ENCODE measurements at places on chromosomes 4 and X.

DNA sequence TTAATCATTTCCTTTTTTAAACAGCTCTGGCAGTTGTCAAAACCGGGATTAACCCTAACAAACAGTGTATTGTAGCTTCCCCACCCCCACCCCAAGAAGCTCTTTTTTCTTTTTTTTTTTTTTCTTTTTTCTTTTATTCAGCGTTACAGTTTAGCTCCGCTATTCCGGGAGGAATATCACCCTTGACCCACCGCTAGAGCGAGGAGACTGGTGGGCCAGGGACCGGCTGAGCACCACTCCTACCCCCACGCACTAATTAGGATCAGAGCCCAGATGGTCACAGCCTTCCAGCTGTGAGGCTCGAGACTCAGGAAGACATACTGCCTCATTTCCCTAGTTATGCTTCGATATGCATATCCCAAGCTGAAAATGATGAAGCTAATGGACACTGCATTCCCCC is 2.0 kb downstream of the PARM1 start:
- DNase-seq = no peak

DNA sequence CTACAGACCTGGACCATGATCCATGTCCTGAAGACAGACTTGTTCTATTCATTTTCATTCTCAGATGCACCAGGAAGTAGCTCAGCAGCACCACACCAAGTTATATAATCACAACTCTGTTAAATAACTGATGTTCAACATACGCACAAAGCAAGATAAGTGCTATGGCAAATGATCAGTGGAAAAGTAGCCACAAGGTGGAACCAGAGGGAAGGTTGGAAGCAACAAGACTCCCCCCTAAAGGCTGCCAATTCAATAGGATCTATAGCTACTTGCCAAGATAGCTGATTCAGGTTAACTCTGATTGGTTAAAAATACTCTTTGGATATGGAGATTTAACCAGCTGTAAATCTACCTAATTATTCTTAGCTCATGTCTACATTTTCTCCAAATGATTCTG is 23.7 kb upstream of the FAM47B start:
- DNase-seq = no peak

DNA sequence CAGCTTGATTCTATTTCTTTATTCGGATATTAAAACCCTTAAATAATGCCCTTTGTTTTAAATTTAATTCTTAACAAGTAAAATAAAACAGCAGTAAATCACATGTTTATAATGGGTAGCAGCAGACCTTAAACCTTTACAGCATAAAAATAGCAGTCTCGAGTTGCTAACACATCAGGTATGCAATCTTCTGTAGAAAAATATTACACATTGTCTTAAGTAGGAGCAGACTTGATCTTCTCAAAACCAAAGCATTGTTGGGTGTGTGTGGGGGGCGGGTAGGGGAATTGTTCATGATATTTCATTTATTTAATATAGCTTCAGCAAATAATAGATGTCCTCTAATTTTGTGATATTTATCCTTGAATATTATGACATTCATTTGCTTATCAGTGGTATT is 331.4 kb downstream of the PCDH7 start:
- DNase-seq = no peak

DNA sequence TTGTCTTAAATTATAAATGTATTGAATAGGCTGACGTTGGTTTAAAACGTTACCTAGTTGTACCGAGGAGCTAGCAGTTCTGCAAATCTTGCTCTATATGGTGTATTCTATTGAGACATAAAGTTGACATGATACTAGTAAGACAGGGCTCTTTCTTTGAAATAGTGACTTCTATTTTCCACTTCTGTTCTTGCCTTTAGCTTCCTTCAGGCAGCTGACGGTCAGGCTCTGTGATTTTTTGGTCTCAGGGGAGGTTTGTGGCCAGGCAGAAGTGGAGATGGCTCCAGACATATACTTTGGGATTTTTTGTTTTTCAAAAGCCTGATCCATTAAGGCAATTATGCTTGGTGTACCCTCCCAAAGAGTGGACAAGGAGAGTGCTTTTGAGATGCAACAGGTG is 95.2 kb downstream of the SLC34A2 start:
- no peak for DNase-seq

- no peak for DNase-seq
These were observed 92.2 kb upstream of the PGRMC2 start for GRCh38 chr4:128379860-128380259.

GRCh38 chr4:15368856-15369255 is 59.0 kb upstream of the C1QTNF7 start:
- no peak for DNase-seq

- no peak for DNase-seq
These were observed 166.1 kb downstream of the BCOR start for GRCh38 chrX:39931529-39932282.

GRCh38 chr4:121706595-121707021 is 9.8 kb upstream of the ANXA5 start:
- peak; percentile 28 for DNase-seq

- DNase-seq = no peak
These were observed 25.3 kb downstream of the IQCM start for GRCh38 chr4:149790172-149790907.

- no peak for DNase-seq
These were observed 672.7 kb downstream of the RPA4 start for GRCh38 chrX:97556359-97556758.

GRCh38 chr4:98298022-98298421 is 36.8 kb downstream of the RAP1GDS1 start:
- DNase-seq = no peak

DNA sequence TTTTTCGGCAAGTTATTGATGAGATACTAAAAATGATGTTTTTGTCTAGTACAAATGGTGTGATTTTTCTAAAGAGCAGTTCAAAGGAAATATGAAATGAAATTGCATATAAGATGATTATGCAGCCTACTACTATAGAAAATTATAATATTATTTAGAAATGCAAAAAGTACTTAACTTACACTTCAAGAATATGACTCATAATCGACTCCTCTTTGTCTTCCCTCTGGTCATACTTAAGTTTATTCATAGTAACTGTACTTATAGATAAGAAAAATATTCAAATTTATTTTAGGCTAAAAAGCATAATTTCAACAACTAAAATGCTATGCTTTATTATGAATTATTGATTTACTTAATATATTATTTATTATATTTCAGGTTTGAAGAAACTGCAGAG is 33.2 kb downstream of the CEP44 start:
- DNase-seq = no peak
